ENCODE measurements at places on chromosomes 7 and 10.
A peak's percentile ranks its signal among the peaks of the same experiment; 100 is the strongest.

- DNase-seq = no peak
Measured at GRCh38 chr10:15462253-15462897, 91.3 kb upstream of the FAM171A1 start.

- DNase-seq = no peak
Measured at GRCh38 chr10:109412353-109412752, 511.0 kb downstream of the XPNPEP1 start.

DNA sequence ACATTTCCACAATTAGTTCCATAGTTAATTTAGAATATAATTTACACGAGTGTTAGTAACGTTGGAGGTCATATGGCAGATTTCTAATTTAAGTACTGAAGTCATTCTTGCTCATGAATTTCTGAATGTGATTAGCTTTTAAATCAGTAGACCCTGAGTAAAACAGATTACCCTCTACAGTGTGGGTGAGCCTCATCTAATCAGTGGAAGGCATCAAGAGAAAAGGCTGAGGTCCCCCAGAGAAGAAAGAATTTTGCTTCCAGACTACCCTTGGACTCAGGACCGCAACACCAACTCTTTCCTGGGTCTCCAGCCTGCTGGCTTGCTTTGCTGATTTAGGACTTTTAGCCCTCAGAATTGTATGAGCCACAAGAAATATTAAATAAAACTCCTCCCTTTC is 33.2 kb downstream of the IFT22 start:
- no peak for DNase-seq

DNA sequence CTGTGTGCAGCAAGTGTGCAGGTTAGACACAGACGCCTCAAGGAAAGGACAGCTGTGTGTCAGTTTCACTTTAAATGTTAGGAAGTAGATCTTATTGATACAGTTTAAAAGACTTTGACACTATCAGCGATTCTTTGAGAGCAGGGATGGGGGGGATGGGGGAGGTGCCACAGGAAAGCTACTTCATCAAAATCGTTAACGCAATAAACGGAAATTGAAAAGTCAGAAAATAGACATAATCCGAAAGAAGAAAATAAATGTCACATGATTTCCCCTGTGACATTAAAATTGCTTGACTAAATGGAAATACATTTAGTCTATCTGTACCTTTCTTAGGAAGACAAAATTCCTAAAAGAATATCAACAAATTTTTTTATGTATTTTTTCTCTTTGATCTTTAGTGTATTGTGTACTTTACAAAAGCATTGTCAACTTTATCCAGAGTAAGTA is 476 bp upstream of the ZNF33B start:
- peak; percentile 71 for DNase-seq

- DNase-seq = no peak
Measured at GRCh38 chr7:130850956-130851355, 116.9 kb upstream of the KLF14 start.

DNA sequence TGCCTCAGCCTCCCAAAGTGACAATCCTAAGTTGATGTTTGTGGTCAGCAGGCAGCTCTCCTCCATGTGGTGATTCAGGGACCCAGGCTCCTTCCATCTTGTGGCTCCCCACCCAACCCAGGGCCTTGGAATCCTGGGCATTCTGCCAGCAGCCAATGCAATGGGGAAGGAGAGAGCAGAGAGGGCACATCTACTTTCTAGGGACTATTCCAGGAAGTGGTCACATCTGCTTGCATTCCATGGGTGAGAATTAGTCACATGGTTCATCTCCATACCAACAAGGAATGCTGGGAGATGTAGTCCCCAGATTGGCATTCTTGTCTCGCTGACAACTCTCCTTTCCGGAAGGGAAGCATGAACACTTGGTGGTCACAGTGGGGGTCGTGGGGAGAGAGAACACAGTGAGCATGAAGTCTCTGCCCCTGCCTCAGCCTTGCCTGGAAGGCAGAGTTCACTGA is 9.9 kb upstream of the SRRM3 start:
- DNase-seq = no peak

GRCh38 chr7:17408245-17408903 is 109.9 kb downstream of the AHR start:
- no peak for DNase-seq

- DNase-seq = no peak
Measured at GRCh38 chr10:131071721-131072120, 239.8 kb downstream of the TCERG1L start.

Measured in activated CD8-positive, alpha-beta T cell treated with anti-CD3 and anti-CD28 coated beads for 36 hours (primary cell).